ENCODE measurements at places on chromosomes 7 and 10.

- DNase-seq, result no peak
These were observed 19.4 kb upstream of the EPHB6 start for GRCh38 chr7:142835487-142835886.

DNA sequence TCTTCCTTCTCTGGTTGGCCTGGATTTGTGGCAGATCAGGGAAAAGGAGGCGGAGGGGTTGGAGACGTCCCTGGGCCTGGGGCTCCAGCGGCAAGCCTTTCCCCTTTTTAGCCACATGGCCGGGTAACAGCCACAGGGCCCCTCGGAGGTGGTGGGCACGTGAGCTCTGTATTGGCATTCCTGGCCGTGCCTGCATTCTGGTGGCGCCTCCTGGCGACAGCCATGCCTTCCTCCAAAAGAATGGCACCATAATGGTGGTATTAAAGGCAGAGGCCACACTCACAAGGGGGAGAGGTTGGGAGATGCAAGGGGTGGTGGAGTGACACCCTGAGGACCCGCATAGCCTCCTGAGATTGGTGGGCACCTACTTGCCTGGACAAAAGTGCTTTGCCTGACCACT, 3.0 kb upstream of the AQP1 start:
- no peak for DNase-seq

- DNase-seq, result no peak
These were observed 561.7 kb downstream of the GATA3 start for GRCh38 chr10:8616166-8616565.

DNA sequence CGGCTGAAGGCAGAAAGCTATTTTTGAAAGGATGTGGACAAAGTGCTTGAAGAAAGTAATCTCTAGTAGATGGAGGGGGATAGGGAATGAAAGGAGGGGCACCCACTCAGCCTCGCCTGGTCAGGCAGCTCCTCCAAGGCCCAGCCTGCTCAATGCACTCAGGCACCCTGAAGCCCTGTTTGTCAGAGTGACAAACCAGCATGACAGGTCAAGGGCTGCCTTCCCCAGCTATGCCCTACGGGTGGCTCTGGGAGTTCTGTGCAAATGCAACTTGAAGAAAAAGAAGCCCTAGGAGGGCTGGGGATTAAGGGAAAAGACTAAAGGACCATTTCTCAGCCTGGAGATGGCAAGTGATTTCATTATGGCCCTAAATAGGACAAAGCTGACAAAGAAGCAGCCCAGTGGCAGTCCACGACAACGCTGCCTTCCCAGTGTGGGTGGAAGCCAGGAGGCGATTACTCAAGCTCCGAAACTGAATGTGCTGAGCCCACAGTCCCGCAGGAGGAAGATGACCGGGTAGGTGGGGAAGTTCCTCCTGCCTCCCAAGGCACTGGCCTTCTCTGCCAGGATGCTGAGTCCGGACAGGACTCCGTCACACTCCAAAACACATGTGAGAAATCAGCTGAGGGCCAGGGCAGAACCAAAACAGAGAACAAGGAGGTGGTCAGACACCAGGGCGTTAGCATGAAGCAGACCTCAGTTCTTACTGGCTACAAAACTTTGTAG, 16.3 kb downstream of the LIPA start:
- no peak for DNase-seq

DNA sequence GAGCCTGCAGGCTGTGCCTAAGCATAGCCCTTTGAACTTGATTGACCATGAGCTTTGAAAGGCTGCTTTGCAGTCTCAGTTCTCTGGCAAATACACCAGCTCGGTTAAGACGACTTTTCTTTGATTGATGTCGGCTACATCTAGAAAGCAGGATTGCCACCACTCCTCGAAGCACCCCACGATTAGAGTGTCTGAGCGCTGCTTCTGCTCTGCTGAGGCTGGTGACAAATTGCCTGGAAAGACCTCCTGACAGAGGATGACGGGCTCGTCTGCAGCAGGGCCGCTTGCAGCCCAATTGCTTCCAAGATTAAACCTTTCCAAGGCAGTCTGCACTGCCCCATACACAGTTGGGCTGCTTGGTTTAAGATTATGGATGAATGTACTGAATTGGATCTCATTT, 182.0 kb downstream of the CUX1 start:
- no peak for DNase-seq

DNA sequence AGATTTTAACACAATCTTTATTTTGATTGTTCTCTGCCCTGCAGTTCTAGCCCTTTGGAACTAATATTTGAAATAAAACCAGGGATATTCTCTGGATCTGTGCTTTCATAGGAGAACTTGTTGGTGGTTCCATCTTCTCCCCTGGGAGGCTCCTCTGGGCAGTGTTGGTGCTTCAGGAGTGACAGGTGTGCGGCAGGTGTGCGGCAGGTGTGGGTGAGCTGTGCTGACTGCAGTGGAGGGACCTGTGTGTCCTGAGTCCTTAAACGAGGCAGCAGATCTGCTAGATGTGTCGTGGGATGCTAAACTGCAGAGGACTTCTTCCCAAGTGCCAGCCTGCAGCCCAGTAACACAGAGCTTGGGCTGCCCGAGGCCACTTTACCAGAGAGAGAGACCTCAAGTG, 98.4 kb downstream of the LYZL1 start:
- DNase-seq, result no peak

- DNase-seq, result no peak
These were observed 1.5 kb downstream of the ADGRA1 start for GRCh38 chr10:133088956-133089800.

DNA sequence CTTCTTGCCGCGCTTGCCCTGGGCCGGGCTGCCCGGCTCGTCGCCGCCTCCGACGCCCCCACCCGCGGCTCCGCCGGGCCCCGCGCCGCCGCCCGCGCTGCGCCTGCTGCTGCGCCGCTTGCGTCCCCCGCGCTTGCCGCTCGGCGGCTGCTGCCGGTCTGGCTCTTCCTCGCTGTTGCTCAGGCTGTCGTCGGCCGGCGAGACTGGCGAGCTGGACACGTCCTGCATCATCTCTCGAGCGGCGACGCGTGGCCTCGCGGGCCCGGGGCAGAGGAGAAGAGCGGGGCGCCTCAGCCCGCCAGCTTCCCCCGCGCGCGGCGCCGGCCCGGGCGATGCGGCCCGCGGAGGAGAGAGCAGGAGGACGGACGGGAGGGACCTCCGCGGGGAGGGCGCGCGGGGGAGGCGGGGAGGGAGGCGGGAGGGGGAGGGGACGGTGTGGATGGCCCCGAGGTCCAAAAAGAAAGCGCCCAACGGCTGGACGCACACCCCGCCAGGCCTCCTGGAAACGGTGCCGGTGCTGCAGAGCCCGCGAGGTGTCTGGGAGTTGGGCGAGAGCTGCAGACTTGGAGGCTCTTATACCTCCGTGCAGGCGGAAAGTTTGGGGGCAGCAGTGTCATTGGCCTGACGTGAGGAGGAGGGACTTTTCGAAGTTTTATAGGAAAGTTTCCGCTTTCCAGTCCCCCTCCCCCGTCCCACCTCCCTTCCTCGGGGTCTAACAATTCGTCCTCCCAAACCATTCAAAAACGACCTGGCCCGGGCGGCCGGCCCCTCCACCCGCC, at the start of gene TWIST1:
TSS of gene TWIST1 (minus strand) at position 546 of the 779 bp plus-strand sequence. CDS start at position 231, 315 bp downstream.
- peak; percentile 99 for DNase-seq

GRCh38 chr10:63480237-63480636, 14.5 kb upstream of the JMJD1C start:
- no peak for DNase-seq

DNA sequence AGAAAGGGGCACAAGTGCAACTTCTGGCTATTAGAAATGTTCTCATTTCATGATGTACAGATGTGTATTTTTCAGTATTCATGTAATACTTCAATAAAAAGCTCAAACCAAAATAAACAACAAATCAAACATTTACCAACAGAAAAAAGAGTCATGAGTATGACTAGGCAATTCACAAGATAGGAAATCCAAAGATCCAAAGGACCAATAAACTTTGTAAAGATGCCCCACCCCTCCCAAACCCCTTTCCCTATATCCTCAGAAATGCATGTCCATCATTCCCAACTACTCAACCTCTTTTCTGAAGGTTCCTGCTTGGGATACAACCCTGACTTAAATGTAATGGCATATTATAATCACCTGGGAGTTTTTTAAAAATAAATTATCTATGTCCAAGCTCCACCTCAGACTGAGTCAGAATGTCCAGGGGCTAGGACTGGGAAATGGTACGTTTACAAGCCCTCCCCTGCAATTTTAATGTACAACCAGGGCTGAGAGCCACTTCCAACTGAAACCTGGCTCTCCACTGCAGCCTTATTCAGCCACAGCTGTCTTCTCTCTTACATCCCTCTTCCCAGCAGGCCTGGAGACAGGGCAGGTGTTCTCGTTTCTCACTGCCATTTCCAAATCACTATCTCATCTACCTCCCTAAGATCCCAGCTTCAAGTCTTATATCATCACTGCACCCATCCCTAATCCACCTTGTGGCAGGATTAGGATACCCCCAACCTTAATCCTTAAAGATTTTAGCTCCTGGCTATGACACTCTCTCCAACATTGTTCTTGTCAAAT, 36.5 kb downstream of the COA1 start:
- DNase-seq, result no peak

Measured in choroid plexus epithelial cell (primary cell).